ENCODE measurements at places on chromosomes 16 and 17.

- no peak for DNase-seq
Measured at GRCh38 chr16:22380529-22380928, 6.1 kb upstream of the CDR2 start.

- DNase-seq = no peak
Measured at GRCh38 chr17:2844416-2844815, 48.2 kb downstream of the RAP1GAP2 start.

GRCh38 chr17:2335726-2336214 lies 487 bp downstream of the TSR1 start:
- DNase-seq = no peak

DNA sequence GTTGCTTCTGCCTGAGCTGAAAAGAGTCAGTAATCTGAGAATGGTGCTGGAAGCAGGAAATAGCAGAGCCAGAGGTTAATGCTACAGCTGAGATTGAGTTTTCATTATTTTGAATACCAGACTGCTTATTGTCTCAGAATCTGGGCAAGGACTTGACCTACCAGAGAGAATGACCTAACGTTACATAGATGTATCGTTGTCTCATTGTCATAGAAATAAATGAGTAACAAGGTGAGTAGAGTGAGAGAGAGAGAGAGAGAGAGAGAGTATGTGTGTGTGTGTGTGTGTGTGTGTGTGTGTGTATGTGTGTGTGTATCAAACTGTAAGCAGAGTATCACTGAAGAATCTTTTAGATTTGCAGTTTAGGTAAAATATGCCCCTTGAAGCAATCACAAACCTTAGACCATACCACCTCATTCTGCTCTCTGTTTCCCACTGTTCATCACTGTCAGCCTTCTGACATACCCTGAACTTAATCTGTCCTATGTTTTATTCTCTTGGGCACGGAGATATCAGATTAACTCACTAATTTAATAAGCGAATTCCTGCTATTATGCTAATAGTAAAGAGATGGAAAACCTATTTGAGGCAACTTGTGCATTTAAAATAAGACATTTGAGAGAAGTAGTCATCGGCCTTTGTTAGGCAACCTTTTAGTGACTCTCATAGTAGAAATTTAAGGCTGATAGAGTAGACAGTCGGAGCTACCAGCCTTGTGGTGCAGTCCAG lies 87.8 kb downstream of the CYB561 start:
- DNase-seq = no peak

DNA sequence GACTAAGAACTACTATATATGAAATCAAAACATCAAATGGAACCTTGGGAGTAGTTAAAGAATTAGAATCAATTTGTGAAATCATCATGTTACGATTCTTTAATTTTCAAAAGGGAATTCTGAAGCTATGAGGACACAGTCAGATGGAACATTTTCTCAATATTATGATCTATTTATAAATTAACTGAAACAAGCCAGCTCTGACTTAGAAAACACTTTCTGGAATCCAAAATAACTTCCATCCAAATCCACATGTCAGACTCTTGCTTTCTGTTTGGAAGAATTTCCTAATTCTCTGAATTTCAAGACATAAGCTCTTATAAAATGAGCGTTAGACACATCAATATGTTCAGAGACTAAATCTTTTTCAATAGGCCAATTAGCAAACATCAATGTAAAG lies 737.7 kb upstream of the SOX9 start:
- DNase-seq = no peak

DNA sequence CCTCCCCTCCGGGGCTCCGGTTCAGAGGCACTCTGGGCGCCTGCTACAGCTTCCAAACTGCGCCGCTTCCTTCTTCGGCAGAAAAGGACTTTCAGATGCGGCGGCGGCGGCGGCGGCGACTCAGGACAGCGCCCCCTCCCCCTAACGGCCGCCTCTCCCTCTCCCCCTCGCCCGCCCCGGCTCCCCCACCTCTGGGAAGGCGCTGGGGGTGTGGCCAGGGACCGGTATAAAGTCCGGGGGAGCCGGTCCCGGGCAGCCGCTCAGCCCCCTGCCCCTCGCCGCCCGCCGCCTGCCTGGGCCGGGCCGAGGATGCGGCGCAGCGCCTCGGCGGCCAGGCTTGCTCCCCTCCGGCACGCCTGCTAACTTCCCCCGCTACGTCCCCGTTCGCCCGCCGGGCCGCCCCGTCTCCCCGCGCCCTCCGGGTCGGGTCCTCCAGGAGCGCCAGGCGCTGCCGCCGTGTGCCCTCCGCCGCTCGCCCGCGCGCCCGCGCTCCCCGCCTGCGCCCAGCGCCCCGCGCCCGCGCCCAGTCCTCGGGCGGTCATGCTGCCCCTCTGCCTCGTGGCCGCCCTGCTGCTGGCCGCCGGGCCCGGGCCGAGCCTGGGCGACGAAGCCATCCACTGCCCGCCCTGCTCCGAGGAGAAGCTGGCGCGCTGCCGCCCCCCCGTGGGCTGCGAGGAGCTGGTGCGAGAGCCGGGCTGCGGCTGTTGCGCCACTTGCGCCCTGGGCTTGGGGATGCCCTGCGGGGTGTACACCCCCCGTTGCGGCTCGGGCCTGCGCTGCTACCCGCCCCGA lies at the start of gene IGFBP4:
Gene IGFBP4 (plus strand): TSS at position 255 of the 792 bp plus-strand sequence. CDS start 286 bp downstream, at position 541.
- DNase-seq = peak; percentile 44

DNA sequence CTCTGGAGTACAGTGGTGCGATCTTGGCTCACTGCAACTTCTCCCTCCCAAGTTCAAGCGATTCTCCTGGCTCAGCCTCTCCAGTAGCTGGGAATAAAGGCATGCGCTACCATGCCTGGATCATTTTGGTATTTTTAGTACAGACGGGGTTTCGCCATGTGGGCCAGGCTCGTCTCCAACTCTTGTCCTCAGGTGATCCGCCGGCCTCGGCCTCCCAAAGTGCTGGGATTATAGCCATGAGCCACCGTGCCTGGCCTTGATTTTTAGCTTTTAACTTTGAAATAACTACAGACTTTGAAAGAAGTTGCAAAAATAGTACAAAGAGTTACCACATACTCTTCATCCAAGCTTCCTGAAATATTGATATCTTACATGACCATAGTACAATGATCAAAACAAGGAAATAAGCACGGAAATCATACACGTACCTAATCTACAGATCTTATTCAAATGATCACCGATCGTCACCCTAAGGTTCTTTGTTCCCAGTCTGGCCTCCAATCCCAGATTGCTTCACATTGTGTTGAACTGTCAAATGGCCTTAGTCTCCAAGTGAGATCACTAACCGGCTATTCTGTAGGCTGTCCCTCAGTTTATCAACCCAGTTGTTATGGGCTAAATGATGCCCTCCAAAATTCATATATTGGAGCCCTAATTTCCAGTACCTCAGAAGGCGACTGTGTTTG lies 18.4 kb downstream of the NPIPA1 start:
- no peak for DNase-seq

GRCh38 chr16:89452925-89453324 lies 37.4 kb downstream of the ANKRD11 start:
- DNase-seq = no peak

GRCh38 chr16:19136549-19137196 lies 22.9 kb downstream of the ITPRIPL2 start:
- no peak for DNase-seq

- no peak for DNase-seq
Measured at GRCh38 chr17:68640242-68640989, 39.2 kb upstream of the FAM20A start.

- no peak for DNase-seq
Measured at GRCh38 chr17:48244814-48245213, 137.2 kb downstream of the SNX11 start.

DNA sequence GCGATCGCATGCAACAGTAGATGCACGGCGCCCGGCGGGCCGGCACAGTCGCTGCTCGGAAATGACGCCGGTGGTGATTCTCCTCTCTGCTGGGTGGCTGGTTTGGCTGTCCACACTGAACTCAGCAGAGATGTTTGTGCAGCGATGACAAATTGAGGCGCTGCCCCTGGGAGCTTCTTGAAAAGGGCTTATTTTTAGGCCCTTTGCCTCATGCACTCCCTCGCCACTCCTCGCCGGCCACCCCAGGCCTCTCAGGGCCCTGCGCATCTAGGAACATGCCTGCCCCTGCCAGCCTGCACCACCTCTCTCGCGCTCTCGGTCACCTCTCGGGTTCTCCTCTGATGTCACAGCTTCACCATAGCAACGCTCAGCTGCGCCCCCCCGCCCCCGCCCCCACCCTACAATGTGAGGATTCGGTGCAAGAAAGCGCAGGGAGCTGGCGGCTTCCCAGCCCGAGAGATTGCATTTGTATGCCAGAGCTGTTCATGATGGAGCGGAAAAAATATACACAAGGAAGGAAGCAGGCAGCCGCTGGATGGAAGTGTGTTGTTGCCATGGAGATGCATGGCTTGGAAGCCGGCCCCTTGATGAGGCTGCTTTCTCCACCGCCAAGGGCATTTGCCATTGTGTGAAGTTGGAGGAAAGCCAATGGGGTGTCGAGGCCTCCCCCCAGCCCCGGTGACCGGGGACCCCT lies 81.3 kb upstream of the PLCG2 start:
- no peak for DNase-seq

DNA sequence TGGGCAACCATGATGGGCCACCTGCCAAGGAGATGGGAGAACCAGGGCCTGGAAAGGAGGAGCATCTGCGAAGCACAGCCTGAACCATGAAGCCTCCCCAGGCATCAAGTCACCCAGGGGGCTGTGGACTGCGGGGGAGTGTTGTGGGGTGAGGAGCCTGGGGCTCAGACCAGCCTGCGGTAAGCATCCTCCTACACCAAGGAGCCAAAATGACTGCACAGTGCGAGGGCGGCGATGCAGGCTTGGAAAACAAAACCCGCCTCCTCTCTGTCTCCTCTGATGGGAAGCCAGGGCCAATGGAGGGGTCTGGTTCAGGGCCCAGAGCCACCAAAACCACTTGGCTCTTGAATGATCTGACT lies 18.1 kb upstream of the MAF start:
- no peak for DNase-seq

DNA sequence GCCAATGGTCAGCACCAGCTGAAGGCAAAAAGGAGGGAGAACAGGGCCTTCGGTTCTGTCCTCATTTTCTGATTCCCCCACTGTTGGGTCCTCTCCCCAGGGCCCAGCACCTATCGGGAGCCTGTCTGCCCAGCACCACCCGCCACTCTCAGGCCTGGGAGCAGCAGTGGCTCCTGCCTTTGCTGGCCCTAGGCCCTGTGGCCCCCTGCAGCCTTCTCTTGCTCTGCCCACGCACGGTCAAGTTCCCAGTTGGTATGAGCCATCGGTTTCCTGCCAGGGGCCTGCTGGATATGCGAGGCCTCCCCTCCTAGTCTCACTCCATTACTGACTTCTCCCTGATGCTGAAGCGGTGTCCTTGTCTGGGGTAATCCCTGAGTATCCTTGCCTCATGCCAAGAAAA lies 37.5 kb downstream of the HSBP1 start:
- no peak for DNase-seq

- peak; percentile 26 for DNase-seq
Measured at GRCh38 chr16:85275533-85276249, 163.4 kb upstream of the CIBAR2 start.

DNA sequence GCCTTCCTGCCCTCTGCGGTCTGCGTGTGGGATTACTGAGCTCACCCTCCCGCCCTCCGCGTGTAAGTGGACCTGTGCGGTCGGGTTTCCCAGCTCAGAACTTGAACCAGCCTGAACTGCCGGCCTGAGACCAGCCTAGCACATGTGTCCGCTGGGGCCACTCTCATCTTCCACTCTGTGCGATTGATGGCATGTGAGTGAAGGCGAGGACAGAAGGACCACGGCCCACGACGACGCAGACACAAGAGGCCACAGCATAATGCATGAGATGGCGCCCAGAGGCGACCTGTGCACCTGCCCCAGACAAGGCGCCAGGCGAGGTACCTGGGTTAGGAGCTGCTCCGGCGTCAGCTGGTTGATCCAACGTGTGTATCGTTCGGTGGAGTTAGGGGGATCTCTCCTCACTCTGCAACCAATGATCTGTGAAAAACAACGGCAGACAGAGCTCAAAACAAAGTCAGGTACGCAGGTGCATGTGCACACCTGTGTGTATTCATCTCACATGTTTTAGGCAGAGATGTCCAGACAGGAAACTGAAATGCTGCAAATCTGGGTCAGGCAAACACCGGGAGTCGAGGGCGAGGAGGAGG lies 74.5 kb upstream of the METRNL start:
- DNase-seq = no peak

Data from stimulated activated CD8-positive, alpha-beta memory T cell treated with anti-CD3 and anti-CD28 coated beads, Interleukin-2, amount 100 ng/mL, for 1 hour (primary cell).